Tibial nerve (tissue), 4 donors: ENCODE measurements at places on chromosomes 2 and 18. TPM values are rescaled to one million over a fixed set of nuclear protein-coding genes. Genes with fewer than 3 reads are reported as not detected.

GRCh38 chr2:20411361-20411894, 35.4 kb upstream of the RHOB start:
- H3K27ac ChIP-seq = no peak overlapping the region
- no peaks in the 10 kb centered on the region for H3K36me3 ChIP-seq
- DNase-seq = peak; percentile 85
- no peaks in the 10 kb centered on the region for H3K4me1 ChIP-seq

- DNase-seq = no peak
- H3K27me3 ChIP-seq = no peaks in the 10 kb centered on the region
- no peak overlapping the region for H3K27ac ChIP-seq
- H3K4me3 ChIP-seq = no peak overlapping the region
- no peaks in the 10 kb centered on the region for H3K36me3 ChIP-seq
- no peaks in the 10 kb centered on the region for H3K4me1 ChIP-seq
Observed at GRCh38 chr2:53600815-53601214, 166.8 kb upstream of the CHAC2 start.

Gene TBR1
- not detected for total RNA-seq

Gene FEV
- not detected for total RNA-seq
